ENCODE measurements at places on chromosomes 1 and 21. TPM values are rescaled to one million over a fixed set of nuclear protein-coding genes. Genes with fewer than 3 reads are reported as not detected.
A peak's percentile ranks its signal among the peaks of the same experiment; 100 is the strongest.

DNA sequence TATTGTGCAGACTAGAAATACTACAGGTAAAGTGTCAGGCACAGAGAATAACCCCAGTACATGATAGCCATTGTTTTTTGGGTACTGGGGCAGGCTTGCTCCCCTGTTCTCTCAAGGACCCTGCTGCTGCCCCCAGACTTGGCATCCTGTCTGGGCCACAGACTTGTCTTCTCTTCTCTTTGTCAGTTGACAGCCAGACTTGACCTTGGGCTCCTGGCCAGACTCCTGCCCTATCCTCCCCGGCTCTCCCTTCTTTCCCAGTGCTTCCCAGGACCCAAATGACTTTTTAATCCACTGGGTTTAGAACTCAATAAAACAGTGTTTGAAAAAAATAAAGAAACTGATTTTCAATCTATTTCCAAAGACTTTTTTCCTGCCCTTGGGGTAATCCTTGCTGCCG, 43.2 kb downstream of the ZSCAN20 start:
- no peak overlapping the region for H3K4me3 ChIP-seq
- no peak for DNase-seq
- no peaks in the 10 kb centered on the region for H3K36me3 ChIP-seq
- H3K27me3 ChIP-seq: no peaks in the 10 kb centered on the region
- H3K27ac ChIP-seq: no peak overlapping the region
- H3K4me1 ChIP-seq: no peaks in the 10 kb centered on the region

GRCh38 chr1:167767761-167768160, 46.0 kb downstream of the MPZL1 start:
- DNase-seq: no peak
- no peak overlapping the region for H3K4me3 ChIP-seq
- no peak overlapping the region for H3K27ac ChIP-seq
- peaks cover 2% of the 10 kb centered on the region for H3K36me3 ChIP-seq
- H3K4me1 ChIP-seq: no peaks in the 10 kb centered on the region

PDE4B gene
- polyA plus RNA-seq: 4.4 TPM

- H3K27ac ChIP-seq: no peak overlapping the region
- H3K4me1 ChIP-seq: no peaks in the 10 kb centered on the region
- H3K4me3 ChIP-seq: no peak overlapping the region
- no peaks in the 10 kb centered on the region for H3K36me3 ChIP-seq
- peaks cover 2% of the 10 kb centered on the region for H3K27me3 ChIP-seq
- no peak for DNase-seq
Measured at GRCh38 chr1:212528501-212528900, 80.1 kb upstream of the ATF3 start.

DNA sequence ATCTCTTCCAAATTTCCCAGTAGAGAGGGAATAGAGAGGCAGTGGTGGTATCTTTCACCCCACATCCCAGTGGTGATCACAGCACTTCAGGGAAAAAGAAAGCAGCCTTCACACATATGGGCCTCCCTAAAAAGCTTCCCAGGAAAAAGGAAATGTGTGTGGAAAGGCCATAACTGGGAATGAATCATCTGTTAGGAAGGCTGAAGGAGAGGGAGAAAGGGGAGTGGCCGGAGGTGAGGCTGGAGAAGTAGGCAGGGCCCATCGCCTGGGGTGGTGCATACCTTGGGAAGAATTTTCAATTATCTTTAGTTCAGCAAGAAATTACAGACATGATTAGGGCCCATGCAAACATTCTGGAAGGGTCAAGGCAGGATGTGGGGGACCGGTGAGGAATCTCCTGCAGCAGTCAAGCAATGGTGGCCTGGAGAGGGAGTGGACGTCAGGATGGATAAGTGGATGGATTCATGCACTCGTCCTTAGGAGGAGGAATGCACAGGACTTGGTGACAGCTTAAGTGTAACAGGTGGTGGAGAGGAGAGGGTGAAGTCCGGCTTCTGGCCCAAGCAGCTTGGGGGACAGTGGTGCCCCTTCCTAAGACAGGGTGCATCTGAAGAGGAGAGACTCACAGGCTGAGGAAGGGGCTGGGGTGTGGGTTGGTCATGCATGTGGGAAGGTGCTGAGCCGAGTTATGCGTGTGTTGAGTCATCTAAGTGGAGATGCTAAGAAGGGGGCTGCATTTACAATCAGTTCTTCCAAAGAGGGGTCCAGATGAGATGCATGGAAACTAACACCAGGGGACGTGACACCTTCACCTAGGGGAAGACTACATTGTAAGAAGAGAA, 17.9 kb downstream of the HIVEP3 start:
- H3K27ac ChIP-seq: no peak overlapping the region
- peak; percentile 45 for DNase-seq
- no peaks in the 10 kb centered on the region for H3K27me3 ChIP-seq
- H3K4me3 ChIP-seq: no peak overlapping the region

OR2M3 gene
- not detected for polyA plus RNA-seq

HEYL gene
- 4.7 TPM for polyA plus RNA-seq

GRCh38 chr1:86812286-86812685, 101.6 kb downstream of the SELENOF start:
- no peaks in the 10 kb centered on the region for H3K36me3 ChIP-seq
- H3K4me1 ChIP-seq: peaks cover 10% of the 10 kb centered on the region
- no peaks in the 10 kb centered on the region for H3K27me3 ChIP-seq
- no peak overlapping the region for H3K4me3 ChIP-seq
- no peak for DNase-seq

HCRTR1 gene
- 0.06 TPM for polyA plus RNA-seq

AZIN2 gene
- 1.6 TPM for polyA plus RNA-seq

DNA sequence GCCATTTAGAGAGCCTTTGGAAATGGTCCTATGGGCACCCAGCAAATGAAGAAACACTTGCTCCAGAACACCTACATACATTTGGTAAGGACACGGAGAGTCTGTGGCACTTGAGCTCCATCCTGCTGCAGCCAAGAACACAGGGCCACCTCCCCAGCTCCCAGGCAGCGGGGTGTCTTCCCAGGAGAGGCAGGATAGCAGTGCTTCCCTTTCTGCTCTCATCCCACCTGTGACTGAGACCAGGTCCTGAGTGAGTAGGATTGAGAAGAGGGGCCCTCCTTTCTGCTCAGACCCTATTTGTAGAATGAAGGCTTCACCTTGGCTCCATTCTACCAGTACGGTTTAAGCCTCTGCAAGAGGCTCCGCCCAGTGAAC, 4.1 kb downstream of the C1orf174 start:
- DNase-seq: no peak
- no peaks in the 10 kb centered on the region for H3K27me3 ChIP-seq
- H3K4me1 ChIP-seq: peaks cover 2% of the 10 kb centered on the region
- no peak overlapping the region for H3K4me3 ChIP-seq

Measured in small intestine (tissue), 16 donors.